Fibroblast of lung (primary cell): ENCODE measurements at places on chromosomes 6 and 20. TPM values are rescaled to one million over a fixed set of nuclear protein-coding genes. Genes with fewer than 3 reads are reported as not detected.
A peak's percentile ranks its signal among the peaks of the same experiment; 100 is the strongest.

Gene C4B
- 19.0 and 43.9 TPM in 2 replicates for total RNA-seq

DNA sequence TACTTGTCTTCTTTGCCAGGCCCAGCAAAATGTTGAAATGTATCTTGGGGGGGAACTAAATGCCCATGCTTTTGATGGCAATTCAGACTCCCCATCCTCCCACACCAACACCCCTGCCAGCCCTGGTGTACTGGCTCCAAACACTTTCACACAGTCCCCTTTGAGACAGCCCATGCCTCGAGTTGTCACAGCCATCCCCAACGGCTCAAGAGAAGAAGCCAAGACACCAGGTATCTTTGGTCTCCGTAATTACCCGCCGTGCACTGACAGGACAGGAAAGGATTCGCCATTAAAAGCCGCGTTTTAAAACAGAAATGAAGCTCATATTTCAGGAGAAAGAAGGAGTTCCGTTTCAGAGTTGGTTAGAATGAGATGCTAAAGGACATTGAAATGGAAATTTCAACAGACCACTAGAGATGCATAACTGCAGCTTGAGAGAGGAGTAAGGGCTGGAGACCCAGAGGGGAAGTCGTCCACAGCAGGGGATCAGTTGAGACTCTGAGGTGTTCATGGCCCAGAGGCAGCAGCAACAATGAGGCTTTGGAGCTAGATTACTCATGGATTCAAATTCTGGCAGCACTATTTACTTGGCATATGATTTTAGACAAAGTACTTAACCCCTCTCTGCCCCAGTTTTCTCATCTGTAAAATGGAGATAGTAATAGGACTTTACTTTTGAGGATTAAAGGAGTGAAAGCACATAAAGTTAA, 63.5 kb upstream of the ADGRF1 start:
- no peak for DNase-seq
- H3K27me3 ChIP-seq, result no peaks in the 10 kb centered on the region
- no peak overlapping the region for H3K4me3 ChIP-seq
- no peaks in the 10 kb centered on the region for H3K36me3 ChIP-seq
- no peak overlapping the region for H3K27ac ChIP-seq

DNA sequence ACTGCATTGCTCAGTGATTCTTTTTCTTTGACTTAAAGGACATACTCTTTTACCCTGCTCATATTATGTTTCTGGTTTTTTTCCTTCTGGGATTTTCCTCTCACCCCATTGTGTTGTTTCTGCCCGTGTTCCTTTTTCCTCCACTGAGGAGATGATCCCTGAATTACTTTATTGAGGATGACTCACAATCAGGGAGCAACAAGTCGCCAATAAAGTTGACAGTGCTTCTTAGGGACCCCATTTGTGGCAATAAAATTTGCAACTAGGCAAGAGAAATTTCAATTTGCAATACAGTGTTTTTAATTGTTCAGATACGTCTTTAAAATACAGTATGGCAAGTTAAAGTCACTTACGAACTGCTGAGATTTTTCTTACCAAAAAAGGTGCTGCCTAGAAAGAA, 217.9 kb downstream of the SOX4 start:
- H3K27me3 ChIP-seq, result no peaks in the 10 kb centered on the region
- H3K4me1 ChIP-seq, result peaks cover 13% of the 10 kb centered on the region
- H3K27ac ChIP-seq, result no peak overlapping the region
- H3K4me3 ChIP-seq, result no peak overlapping the region
- no peak for DNase-seq
- H3K36me3 ChIP-seq, result no peaks in the 10 kb centered on the region

Gene CYP21A2
- total RNA-seq, result not detected in 2 replicates

Gene IGF2R
- total RNA-seq, result 233 and 300 TPM in 2 replicates

DNA sequence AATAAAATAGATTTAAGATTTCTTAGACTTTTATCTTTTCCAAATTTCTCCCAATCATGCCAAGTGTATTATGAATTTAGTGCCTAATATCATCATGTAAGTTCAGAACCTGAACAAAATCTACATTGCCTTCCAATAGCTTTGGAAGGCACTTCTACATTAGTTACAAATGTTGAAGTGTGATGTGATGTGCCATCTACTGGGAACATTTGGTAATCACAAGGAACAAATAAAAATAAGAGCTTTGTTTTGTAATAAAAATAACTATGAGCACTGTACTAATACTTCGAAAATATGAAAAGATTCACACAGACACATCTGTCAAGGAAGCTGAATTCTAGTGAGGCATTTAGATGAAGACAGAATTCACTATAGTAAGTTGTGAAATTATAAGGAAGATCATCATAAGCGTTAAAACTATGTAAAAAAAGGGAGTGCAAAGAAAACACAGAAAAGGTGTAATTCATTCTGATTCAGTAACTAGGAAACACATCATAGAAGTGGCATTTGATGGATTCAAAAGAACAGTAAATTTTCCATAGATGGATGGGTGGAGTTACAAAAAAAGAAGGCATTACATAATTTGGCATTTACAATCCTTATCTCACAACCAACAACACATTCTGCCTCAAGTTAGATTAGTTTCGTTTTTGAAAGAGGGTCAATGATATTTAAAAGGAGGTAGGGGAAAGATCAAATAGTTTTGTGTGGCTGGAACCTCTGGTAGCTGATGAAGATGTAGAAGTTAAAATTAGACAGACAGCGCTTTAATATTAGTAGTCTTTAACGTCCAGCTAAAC, 161.0 kb downstream of the ASCC3 start:
- H3K4me1 ChIP-seq, result no peaks in the 10 kb centered on the region
- H3K27me3 ChIP-seq, result no peaks in the 10 kb centered on the region
- H3K4me3 ChIP-seq, result peak overlapping the region; percentile 44
- peak; percentile 56 for DNase-seq
- no peaks in the 10 kb centered on the region for H3K36me3 ChIP-seq

Gene HDAC2
- total RNA-seq, result 50.3 and 64.9 TPM in 2 replicates

- no peaks in the 10 kb centered on the region for H3K36me3 ChIP-seq
- H3K4me1 ChIP-seq, result no peaks in the 10 kb centered on the region
- no peak overlapping the region for H3K4me3 ChIP-seq
- H3K27ac ChIP-seq, result no peak overlapping the region
- no peaks in the 10 kb centered on the region for H3K27me3 ChIP-seq
- no peak for DNase-seq
Measured at GRCh38 chr6:8268606-8269005, 166.3 kb upstream of the EEF1E1 start.

- no peaks in the 10 kb centered on the region for H3K27me3 ChIP-seq
- H3K4me3 ChIP-seq, result no peak overlapping the region
- no peak overlapping the region for H3K27ac ChIP-seq
- H3K4me1 ChIP-seq, result no peaks in the 10 kb centered on the region
Measured at GRCh38 chr20:40997116-40997515, 31.5 kb upstream of the TOP1 start.

Gene CD109
- total RNA-seq, result 12.8 and 51.2 TPM in 2 replicates

DNA sequence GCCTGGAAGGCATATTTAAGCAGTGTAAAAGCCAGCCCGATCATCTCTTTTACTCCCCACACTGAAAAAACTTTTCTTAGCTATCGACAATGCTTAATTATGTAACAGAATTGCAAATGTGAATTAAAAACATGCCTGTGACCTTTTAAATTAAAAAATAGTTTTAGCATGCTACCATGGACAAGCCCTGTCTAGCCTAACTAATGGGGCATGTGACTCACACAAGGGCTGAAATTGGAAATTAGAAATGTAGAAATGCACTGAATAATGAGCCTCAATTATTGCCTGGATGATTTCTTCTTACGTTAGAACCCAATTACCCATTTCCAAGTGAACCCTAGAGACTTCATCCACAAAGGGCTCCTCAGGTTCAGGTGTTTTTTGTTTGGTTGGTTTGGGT, 82.7 kb downstream of the SIM1 start:
- H3K27me3 ChIP-seq, result no peaks in the 10 kb centered on the region
- H3K4me1 ChIP-seq, result no peaks in the 10 kb centered on the region
- no peak overlapping the region for H3K4me3 ChIP-seq
- DNase-seq, result peak; percentile 27

GRCh38 chr6:145194389-145194788, 540.9 kb downstream of the EPM2A start:
- no peak for DNase-seq
- no peaks in the 10 kb centered on the region for H3K36me3 ChIP-seq
- no peaks in the 10 kb centered on the region for H3K4me1 ChIP-seq
- no peak overlapping the region for H3K27ac ChIP-seq
- no peaks in the 10 kb centered on the region for H3K27me3 ChIP-seq
- no peak overlapping the region for H3K4me3 ChIP-seq

DNA sequence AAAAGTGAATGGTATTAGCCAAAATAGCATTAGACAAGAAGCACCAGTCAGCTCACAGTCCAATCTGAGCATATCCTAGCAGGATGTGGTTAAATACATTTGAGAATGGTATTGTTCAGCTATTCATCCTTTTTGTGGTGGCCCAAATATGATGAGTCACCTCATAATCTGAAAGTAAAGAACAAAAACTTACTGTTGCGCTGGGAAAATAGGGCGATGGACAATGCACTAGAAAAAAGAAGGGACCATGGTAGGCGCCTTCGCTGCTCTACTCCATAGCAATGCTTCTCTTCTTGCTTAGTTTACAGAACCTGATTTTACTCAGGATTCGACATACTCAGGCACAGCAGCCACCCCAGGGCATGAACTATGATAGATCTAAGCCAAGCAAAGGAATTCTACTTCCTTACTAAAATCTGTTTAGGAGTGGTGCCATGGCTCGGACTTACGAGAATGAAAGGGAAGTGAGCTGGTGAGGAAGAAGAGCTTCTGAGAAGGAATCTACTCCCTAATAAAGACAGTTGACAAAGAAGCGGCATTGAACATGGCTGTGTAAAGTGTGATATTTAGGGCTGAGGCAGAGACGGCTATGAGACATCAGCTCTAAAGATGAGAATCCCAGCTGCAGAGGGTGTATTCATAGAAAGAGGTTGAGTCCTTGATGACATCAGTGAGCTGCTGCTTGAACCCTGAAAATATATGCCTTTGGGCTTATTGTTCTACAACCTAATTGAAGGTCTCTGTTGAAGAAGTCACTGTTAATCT, 16.6 kb upstream of the FBXO9 start:
- no peak overlapping the region for H3K27ac ChIP-seq
- no peaks in the 10 kb centered on the region for H3K27me3 ChIP-seq
- H3K4me1 ChIP-seq, result peaks cover 11% of the 10 kb centered on the region
- DNase-seq, result peak; percentile 88
- H3K4me3 ChIP-seq, result no peak overlapping the region

DNA sequence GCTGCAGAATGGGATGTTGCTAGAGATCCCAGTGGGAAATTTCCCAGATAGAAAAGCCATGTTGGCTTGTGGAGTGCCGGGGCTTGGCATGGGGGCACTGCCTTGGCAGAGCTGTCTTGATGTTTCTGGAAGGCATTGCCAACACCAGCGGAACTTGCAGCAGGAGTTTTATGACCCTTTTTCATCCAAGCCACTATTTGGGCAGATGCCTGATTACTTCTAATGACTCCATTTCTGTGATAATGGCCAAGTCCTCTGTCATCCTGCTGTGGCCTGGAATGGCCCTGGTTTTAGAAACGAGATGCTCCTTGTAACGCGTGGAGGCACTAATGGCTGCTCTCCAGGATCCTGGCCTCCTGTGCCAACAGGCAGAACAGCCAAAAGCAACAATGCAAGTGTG, 229.0 kb downstream of the ZNF217 start:
- H3K4me1 ChIP-seq, result no peaks in the 10 kb centered on the region
- no peak overlapping the region for H3K27ac ChIP-seq
- H3K36me3 ChIP-seq, result no peaks in the 10 kb centered on the region
- no peak for DNase-seq
- no peaks in the 10 kb centered on the region for H3K27me3 ChIP-seq

GRCh38 chr6:132490478-132491204, 22.3 kb downstream of the STX7 start:
- no peak overlapping the region for H3K27ac ChIP-seq
- peaks cover 2% of the 10 kb centered on the region for H3K4me1 ChIP-seq
- H3K27me3 ChIP-seq, result no peaks in the 10 kb centered on the region
- no peak for DNase-seq
- H3K4me3 ChIP-seq, result no peak overlapping the region
- H3K36me3 ChIP-seq, result no peaks in the 10 kb centered on the region

DNA sequence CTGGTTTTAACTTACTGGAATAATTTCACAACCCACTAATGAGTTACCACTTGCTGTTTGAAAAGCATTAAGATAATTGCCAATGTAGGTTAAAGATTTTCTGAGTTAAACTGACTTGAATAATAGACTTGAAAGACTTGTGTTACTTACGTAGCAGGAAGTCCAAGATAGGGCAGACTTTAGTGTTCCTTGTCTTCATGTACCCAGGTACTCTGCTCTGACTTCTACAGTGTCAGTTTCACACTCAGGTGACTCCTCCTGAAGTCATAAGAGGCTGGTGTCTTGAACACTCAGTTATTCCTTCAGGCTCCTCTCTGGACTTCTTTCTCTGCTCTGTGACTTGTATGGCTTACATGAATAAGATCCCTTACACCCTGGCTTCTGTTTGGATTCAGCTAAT, 76.3 kb upstream of the SGK1 start:
- no peaks in the 10 kb centered on the region for H3K36me3 ChIP-seq
- H3K4me3 ChIP-seq, result no peak overlapping the region
- H3K4me1 ChIP-seq, result no peaks in the 10 kb centered on the region
- H3K27me3 ChIP-seq, result no peaks in the 10 kb centered on the region

Gene PSMA7
- total RNA-seq, result 234 and 274 TPM in 2 replicates

GRCh38 chr20:17652411-17652810, 29.6 kb downstream of the RRBP1 start:
- peaks cover 27% of the 10 kb centered on the region for H3K4me1 ChIP-seq
- H3K36me3 ChIP-seq, result peaks cover 17% of the 10 kb centered on the region
- H3K4me3 ChIP-seq, result no peak overlapping the region
- no peak for DNase-seq
- no peak overlapping the region for H3K27ac ChIP-seq

DNA sequence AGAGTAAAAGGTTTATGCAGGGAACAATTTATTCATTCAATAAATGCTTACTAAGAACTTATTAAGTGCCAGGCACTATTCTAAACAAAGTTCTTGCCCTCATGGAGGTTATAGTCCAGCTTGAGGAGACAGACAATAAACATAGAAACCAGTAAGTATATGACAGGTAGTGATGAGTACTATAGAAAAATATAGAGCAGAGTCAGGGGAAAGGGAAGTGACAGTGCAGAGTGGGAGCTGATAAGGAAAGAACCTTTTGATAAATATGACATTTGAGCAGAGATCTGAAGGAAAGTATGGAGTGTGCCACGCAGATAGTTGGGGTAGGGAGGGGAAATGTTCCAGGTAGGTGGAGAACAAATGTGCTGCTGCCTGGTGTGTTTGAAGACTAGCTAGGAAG, 12.1 kb downstream of the ACSS2 start:
- no peak for DNase-seq
- no peaks in the 10 kb centered on the region for H3K36me3 ChIP-seq
- H3K4me1 ChIP-seq, result no peaks in the 10 kb centered on the region
- no peak overlapping the region for H3K27ac ChIP-seq
- no peaks in the 10 kb centered on the region for H3K27me3 ChIP-seq

Gene KCNS1
- total RNA-seq, result 0.26 and 0.50 TPM in 2 replicates

- no peaks in the 10 kb centered on the region for H3K27me3 ChIP-seq
- DNase-seq, result peak; percentile 67
- H3K27ac ChIP-seq, result no peak overlapping the region
- H3K4me3 ChIP-seq, result no peak overlapping the region
Measured at GRCh38 chr6:148611213-148611612, 135.6 kb upstream of the UST start.
